ENCODE measurements at places on chromosomes 13 and 19. TPM values are rescaled to one million over a fixed set of nuclear protein-coding genes. Genes with fewer than 3 reads are reported as not detected.

DNA sequence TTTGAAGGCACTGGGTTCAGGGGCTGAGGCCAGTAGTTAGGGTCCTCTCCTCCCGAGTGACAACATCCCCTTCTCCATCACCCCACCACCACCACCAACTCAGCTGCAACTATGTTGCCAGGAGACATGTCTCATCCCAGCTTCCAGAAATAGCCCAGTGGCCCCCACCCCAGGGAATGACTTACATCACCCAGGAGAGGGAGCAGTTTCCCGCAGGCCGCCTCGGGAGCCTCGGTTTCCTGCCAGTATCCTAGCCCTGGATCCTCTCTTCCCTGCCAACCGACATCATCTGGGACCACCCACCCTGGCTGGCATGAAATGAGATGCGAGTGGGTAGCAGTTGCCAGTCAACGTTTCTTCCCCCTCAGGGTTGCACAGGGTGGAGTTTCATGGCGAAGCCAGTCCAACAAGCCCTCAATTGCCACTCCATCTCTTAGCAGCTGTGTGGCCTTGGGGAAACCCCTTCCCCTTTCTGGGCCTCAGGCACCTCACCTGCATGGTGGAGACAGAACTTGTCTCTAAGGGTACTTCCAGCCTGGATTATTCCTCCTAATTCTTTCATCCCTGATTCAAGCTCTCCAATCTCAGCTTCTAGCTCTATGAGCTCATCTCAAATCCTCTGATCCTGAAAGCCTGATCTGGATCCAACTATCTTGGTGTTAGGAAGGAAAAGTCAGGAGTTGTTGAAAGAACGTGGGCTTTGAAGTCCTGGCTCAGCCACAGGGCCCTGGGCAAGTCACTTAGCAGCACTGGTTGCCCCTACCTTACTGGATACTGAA is 3.9 kb upstream of the GSK3A start:
- H3K4me1 ChIP-seq, result peaks cover 56% of the 10 kb centered on the region
- peaks cover 27% of the 10 kb centered on the region for H3K36me3 ChIP-seq
- DNase-seq, result peak; percentile 65

GRCh38 chr19:39704181-39705044 is at the start of gene LGALS14:
Gene LGALS14 (plus strand): TSS chr19:39704481. CDS start chr19:39704529, 48 bp downstream.
- DNase-seq, result no peak
- no peaks in the 10 kb centered on the region for H3K36me3 ChIP-seq
- no peak within 1 kb of the TSS for H3K4me3 ChIP-seq
- no peaks in the 10 kb centered on the region for H3K4me1 ChIP-seq
- peaks cover 12% of the 10 kb centered on the region for H3K27me3 ChIP-seq

GRCh38 chr19:16041299-16041990 is 34.9 kb upstream of the TPM4 start:
- peaks cover 15% of the 10 kb centered on the region for H3K4me1 ChIP-seq
- no peak overlapping the region for H3K27ac ChIP-seq
- H3K36me3 ChIP-seq, result no peaks in the 10 kb centered on the region
- H3K4me3 ChIP-seq, result no peak overlapping the region
- peak; percentile 86 for DNase-seq

ICAM5 gene
- total RNA-seq, result 15.3 TPM

TTC9B gene
- not detected for total RNA-seq

DNA sequence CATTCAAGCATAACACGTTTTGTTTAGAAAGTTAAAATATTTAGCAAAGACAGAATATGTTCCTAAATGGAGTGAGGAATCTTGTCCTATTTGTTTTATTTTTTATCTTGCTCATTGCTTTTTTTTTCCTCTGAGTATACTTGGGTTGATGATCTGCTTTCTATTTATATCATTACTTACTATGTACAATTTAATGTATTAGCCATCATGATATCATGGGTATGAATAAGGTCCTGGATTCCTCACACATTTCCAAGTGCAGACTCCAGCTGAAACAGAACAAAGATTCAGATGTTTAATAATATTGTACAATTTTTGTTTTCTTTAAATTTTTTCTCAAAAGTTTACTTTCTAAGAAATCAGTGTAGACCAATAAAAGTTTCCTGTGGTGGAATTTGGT is 388.2 kb downstream of the GPC6 start:
- H3K4me3 ChIP-seq, result no peak overlapping the region
- H3K4me1 ChIP-seq, result no peaks in the 10 kb centered on the region
- no peak for DNase-seq

APOC4 gene
- 0.68 TPM for total RNA-seq

- DNase-seq, result no peak
- peaks cover 21% of the 10 kb centered on the region for H3K36me3 ChIP-seq
- H3K4me3 ChIP-seq, result no peak overlapping the region
- peaks cover 52% of the 10 kb centered on the region for H3K4me1 ChIP-seq
- peak overlapping the region; percentile 59 for H3K27ac ChIP-seq
Observed at GRCh38 chr19:18157465-18158063, 4.6 kb downstream of the PIK3R2 start.

CGB8 gene
- not detected for total RNA-seq

DNA sequence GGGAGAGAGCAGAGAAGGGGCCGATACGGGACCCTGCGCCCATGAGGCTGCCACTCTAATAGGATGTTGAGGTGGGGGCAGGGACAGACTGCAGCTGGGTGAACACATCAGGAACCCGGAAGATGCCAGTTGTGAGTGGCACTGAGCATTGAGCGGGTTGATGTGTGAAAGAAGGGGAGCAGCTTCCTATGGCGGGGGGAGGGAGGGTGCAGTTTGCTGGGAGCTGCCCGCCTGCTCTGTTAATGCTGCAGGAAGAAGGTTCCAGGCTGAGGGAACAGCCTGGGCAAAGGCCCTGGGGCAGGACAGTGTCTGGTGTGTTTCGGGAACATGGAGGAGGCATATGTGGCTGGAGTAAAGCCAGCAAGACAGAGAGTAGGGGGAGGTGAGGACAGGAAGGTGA is 29.8 kb downstream of the DNM2 start:
- H3K36me3 ChIP-seq, result no peaks in the 10 kb centered on the region
- no peak for DNase-seq
- peaks cover 89% of the 10 kb centered on the region for H3K4me1 ChIP-seq
- H3K4me3 ChIP-seq, result no peak overlapping the region

DNA sequence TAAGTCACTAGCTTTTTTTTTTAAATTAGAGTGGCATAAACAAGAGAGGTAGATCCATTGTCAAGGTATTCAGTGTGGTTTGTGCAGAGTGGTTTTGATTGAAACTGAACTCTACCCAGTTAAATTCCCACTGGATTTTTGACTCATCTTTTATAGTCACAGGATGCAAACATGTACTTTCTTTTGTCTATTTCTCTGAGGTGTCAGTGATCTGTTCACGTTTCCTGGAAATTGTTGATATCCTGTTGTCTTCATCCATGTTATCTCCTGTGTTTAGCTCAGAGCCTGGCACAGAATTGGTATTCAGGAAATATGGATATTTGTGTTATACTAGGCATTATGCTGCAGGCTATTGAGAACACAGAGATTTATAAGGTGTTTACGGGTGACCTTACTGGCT is 119.7 kb downstream of the PCCA start:
- H3K4me3 ChIP-seq, result no peak overlapping the region
- no peak overlapping the region for H3K27ac ChIP-seq

DNA sequence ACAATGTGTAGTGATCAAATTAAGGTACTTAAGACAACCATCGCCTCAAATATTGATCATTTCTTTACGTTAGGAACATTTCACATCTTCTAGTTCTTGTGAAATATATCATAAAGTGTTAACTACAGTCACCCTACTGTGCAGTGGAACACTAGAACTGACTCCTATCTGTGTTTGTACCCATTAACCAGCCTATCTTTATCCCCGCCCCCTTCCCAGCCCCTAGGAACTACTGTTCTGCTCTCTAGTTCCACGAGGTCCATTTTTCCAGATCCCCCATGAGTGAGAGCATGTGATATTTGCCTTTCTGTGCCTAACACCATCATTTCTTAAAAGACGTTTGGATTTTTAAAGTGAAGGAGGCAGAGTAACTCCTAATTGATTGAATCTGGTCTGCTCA is 24.4 kb upstream of the GGACT start:
- no peak overlapping the region for H3K4me3 ChIP-seq
- H3K4me1 ChIP-seq, result peaks cover 4% of the 10 kb centered on the region
- peaks cover 15% of the 10 kb centered on the region for H3K36me3 ChIP-seq
- no peak overlapping the region for H3K27ac ChIP-seq

- no peak for DNase-seq
- H3K36me3 ChIP-seq, result no peaks in the 10 kb centered on the region
- no peaks in the 10 kb centered on the region for H3K27me3 ChIP-seq
- peaks cover 51% of the 10 kb centered on the region for H3K4me1 ChIP-seq
- no peak overlapping the region for H3K4me3 ChIP-seq
Observed at GRCh38 chr13:40568246-40569023, 98.0 kb downstream of the FOXO1 start.

DNA sequence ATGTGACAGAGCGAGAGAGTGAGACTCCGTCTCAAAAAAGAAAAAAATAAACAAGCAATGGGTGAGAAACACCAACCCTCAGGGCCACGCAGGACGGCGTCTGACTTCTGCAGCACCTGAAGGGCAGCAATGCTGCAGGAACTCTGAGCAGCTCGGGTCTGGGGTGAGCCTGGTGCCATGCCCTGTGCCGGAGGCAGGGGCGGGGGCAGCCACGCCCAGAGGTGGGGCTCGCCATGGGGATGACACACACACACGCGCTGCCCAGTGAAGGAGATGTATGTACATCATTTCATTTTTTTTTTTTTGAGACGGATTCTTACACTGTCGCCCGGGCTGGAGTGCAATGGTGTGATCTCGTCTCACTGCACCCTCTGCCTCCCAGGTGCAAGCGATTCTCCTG is 24.3 kb downstream of the GPX4 start:
- H3K27ac ChIP-seq, result no peak overlapping the region
- no peaks in the 10 kb centered on the region for H3K27me3 ChIP-seq
- H3K4me1 ChIP-seq, result peaks cover 62% of the 10 kb centered on the region
- no peak overlapping the region for H3K4me3 ChIP-seq
- H3K36me3 ChIP-seq, result peaks cover 57% of the 10 kb centered on the region

DNA sequence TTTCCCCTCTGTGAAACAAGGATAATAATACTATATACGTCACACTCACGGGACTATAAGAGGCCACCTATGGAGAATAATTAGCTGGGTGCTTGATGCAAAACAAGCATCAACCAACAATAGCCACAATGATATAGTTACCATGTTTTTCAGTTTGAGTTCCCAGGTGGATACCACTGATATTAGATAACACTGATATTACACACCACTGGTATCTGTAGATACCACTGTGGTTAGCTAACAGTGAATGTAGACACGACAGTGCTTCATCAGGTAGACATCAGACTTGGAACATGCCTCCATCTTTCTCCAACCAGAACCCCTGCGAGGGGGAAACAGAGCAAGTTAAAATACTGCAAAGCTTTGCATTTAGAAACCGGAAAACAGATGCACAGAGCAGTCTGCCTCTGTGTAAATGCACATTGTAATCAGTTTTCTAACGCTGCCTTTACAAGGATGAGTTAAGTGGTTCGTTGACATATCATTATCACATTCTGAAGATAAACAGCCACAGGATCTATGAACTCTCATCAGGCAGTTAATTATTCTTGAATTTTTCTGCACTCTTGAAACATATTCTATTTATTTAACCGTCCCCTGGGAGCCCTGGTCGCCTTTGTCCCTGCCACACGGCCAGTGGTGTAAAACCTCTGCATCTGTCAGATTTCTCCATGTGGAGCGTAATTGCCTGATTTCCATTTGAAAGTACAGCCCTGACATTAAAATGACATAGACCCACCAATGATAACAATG is 80.7 kb downstream of the RNASEH2B start:
- no peaks in the 10 kb centered on the region for H3K36me3 ChIP-seq
- no peak for DNase-seq
- H3K27me3 ChIP-seq, result no peaks in the 10 kb centered on the region
- H3K27ac ChIP-seq, result no peak overlapping the region

ZNF780A gene
- total RNA-seq, result 23.5 TPM

DNA sequence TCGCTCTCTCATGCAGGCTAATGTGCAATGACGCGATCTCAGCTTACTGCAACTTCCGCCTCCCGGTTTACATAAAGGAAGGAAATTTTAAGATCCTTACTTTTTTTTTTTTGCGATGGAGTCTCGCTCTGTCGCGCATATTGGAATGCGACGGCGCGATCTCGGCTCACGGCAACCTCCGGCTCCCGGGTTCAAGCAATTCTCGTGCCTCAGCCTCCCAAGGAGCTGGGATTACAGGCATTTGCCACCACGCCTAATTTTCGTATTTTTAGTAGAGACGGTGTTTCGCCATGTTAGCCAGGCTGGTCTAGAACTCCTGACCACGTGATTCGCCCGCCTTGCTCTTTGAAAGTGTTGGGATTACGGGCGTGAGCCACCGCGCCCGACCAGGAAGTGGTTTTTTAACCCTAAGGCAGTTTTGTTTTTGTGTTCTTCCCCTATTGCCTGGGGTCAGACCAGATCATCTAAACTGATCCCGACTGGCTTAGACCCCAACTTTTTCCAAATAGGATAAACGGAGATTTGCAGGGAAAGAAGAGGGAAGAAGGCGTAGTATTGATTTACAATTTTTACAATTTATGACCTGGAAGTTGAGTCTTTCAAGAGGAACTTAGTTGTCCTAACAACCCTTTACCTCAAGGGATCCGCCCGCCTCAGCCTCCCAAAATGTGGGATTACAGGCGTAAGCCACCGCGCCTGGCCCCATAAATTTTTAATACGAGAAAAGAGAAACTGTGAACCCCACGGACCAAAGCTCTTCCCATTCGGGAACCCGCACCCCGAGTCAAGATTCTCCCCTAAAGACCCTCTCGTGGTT is 142.0 kb downstream of the ZNF737 start:
- H3K4me1 ChIP-seq, result no peaks in the 10 kb centered on the region
- peak overlapping the region; percentile 86 for H3K27ac ChIP-seq
- no peaks in the 10 kb centered on the region for H3K36me3 ChIP-seq
- peak overlapping the region; percentile 60 for H3K4me3 ChIP-seq

- H3K27ac ChIP-seq, result no peak overlapping the region
- peaks cover 5% of the 10 kb centered on the region for H3K27me3 ChIP-seq
- no peak overlapping the region for H3K4me3 ChIP-seq
- no peak for DNase-seq
Observed at GRCh38 chr19:13459351-13459750, 46.9 kb downstream of the CACNA1A start.

NUCB1 gene
- 310 TPM for total RNA-seq

SYNE4 gene
- 8.9 TPM for total RNA-seq

CACNG8 gene
- 0.21 TPM for total RNA-seq

DNA sequence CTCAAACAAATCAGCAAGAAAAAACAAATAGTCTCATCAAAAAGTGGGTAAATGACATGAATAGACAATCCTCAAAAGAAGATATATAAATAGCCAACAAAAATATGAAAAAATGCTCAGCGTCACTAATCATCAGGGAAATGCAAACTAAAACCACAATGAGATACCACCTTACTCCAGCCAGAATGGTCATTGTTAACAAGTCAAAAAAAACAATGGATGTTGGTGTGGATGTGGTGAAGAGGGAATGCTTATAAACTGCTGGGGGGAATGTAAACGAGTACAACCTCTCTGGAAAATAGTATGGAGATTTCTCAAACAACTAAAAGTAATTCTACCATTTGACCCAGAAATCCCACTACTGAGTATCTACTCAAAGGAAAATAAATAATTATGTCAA is 239.2 kb upstream of the RFC3 start:
- no peaks in the 10 kb centered on the region for H3K36me3 ChIP-seq
- no peak for DNase-seq
- no peaks in the 10 kb centered on the region for H3K4me1 ChIP-seq
- no peaks in the 10 kb centered on the region for H3K27me3 ChIP-seq

CD209 gene
- total RNA-seq, result 18.8 TPM

GRCh38 chr13:21613791-21614190 is 9.8 kb upstream of the MICU2 start:
- H3K36me3 ChIP-seq, result no peaks in the 10 kb centered on the region
- H3K4me3 ChIP-seq, result no peak overlapping the region
- no peaks in the 10 kb centered on the region for H3K4me1 ChIP-seq
- no peak overlapping the region for H3K27ac ChIP-seq

GRCh38 chr13:42680748-42681147 is 100.6 kb upstream of the FAM216B start:
- no peak overlapping the region for H3K4me3 ChIP-seq
- H3K4me1 ChIP-seq, result no peaks in the 10 kb centered on the region

NPAS1 gene
- total RNA-seq, result 1.8 TPM

PRR19 gene
- total RNA-seq, result 0.71 TPM
